ENCODE measurements at places on chromosomes 6 and 20.

GRCh38 chr20:38875175-38875993 is 50.8 kb upstream of the FAM83D start:
- DNase-seq = peak; percentile 89

GRCh38 chr6:75278474-75279077 is 6.0 kb downstream of the TMEM30A start:
- no peak for DNase-seq

- no peak for DNase-seq
Observed at GRCh38 chr20:61600016-61600415, 348.0 kb downstream of the CDH4 start.

- DNase-seq = no peak
Observed at GRCh38 chr6:137259349-137259748, 40.2 kb upstream of the IFNGR1 start.

- DNase-seq = no peak
Observed at GRCh38 chr20:25250508-25250907, 2.6 kb downstream of the PYGB start.

All from T-helper 2 cell (primary cell).